Dorsolateral prefrontal cortex (tissue), 122 donors: ENCODE measurements at places on chromosomes 6 and 20.

- peak; percentile 44 for DNase-seq
Measured at GRCh38 chr20:5688431-5688972, 61.7 kb upstream of the SHLD1 start.

DNA sequence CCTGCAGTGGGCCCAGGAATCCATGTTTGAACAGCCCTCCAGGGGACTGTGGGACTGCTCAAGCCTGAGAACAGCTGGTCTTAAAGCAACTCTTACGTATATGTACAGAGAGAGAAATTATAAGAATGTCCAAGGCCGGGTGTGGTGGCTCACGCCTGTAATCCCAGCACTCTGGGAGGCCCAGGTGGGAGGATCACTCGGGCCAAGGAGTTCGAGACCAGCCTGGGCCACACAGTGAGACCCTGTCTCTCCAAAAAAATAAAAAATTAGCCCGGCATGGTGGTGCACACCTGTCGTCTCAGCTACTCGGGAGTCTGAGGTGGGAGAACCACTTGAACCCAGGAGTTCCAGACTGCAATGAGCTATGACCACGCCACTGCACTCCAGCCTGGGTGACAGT is 134.0 kb downstream of the DTNBP1 start:
- no peak for DNase-seq

GRCh38 chr6:27684264-27685211 is 211.6 kb upstream of the ZNF184 start:
- DNase-seq, result no peak

- DNase-seq, result no peak
Measured at GRCh38 chr6:93139408-93140081, 279.8 kb downstream of the EPHA7 start.

DNA sequence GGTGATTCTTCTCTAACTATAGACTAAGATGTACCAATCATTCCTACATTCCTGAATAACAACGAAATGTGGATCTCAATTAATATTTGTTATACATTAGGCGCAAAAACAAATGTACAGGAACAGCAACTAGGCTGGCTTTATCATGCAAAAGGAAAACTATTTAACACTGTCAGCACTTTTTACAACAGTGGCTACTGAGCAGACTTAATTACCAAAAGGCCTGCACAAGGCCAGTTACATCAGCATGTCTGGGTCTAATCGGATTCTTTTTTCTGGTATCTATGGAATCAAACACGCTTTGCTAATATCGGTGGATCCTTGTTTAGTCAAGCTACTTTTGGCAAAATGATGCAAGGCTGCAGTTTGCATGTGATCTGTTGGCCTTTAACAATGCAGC is 176.5 kb downstream of the UBE3D start:
- DNase-seq, result no peak

GRCh38 chr20:53769041-53769440 is 175.4 kb upstream of the ZNF217 start:
- no peak for DNase-seq

DNA sequence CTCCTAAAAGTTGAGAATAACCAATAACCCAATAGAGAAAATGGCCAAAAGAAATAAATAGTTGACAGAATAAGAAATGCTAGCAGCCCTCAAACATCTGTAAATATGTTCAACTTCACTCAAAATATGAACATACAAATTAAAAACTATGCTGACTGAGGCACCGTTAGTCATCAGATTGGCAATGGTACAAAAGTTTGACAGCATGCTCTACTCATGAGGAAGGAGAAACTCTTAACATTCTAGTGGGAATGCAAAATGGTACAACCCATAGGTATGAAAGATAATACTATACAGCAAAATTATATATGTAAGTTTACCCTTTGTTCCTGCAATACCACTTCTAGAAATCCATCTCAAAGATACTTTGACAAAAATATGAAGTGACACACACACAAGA is 1.6 kb upstream of the ZSCAN12 start:
- no peak for DNase-seq

DNA sequence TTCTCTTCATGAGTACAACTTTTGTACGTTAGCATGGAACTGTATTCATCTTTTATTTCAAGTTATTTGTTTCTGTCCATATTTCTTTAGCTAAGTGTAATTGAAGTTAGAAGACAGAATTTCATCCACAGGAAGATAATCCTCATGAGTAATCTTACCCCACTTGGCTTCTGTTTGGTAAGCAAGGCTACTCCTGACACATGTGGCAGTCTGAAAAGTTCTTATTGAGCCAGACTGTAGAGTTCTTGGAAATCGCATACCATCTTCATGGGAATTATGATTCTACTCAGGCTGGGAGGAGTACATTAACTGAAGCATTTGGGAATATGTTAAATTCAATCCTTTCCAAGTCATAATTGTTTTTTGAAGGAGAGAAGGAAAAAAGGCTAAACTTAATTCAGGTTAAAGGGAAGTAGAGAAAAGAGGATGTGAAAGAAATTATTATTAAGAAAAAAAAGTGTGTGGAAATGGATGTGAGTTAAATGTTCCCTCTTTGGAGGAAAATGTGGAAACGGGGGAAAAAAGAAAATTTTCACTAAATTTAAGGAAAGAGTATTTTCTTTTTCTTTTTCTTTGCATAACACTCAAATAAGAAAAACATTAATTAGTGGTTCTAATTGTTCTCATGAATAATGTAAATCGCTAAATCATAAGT is 41.5 kb upstream of the TENT5A start:
- DNase-seq, result no peak

GRCh38 chr20:62624325-62624690 is 18.0 kb upstream of the SLCO4A1 start:
- no peak for DNase-seq

- no peak for DNase-seq
Measured at GRCh38 chr6:19052219-19052618, 665.1 kb downstream of the RNF144B start.

GRCh38 chr20:18849131-18849530 is 35.5 kb downstream of the SCP2D1 start:
- DNase-seq, result no peak

DNA sequence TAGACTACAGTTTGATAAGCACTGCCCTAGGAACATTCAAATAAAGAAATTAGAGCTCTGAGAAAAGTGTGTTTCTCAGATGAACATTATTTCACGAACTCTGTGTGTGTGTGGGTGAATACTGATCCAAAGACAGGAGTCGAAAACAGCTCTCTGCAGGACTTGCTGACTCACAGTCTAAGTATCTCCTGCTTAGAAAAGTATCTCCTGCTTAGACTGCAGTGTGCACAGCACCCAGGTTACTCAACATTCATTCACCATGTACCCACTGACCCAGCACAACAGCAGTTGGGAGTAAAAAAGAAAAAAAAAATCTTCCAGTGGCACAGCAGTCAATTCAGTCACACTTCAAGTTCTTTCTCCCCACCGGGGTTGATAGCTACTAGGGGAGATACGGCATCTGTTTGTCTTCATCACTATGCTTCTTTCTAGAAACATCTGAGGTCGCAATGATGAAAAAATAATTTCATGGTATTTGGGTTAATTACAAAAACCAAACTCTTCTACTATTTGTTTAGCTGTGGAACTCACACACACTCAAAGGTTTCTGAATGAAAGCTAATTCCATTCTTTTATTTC is 48.0 kb downstream of the GCLC start:
- no peak for DNase-seq

DNA sequence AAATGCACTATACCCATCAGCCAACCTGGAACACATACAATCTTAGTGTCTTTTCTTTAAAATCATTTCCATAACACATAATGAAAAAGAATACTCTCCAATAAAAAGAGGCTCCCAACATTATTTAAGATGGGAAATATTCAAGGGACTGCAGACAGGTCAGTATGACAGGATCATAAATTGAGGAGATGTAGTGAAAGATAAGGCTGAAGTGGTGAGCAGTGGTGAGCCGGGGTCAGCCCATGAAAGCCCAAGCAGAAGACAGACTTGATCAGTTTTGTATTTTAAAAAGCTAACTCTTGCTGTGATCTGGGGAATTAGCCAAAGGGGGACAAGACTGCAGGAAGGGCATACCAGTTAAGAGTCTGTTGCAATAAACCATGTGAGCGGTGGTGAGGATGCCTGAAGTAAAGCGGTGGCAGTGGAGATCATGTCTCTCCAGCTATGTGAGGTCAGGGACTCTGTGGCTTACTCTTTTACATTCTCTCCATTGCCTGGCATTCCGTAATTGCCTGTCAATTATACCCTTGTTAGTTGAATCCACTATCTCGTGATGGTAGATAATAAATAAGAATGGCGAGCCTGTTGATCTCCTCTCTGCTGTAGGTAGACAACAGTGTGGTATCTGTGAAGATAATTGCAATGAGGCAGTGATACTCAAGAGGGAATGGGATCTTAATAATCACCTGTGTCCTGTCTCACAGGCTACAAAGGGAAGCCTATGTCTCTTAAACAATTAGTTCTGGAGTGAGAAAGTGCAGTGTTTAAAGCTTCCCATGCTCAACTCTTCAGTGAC is 97.4 kb downstream of the FILIP1 start:
- DNase-seq, result no peak

DNA sequence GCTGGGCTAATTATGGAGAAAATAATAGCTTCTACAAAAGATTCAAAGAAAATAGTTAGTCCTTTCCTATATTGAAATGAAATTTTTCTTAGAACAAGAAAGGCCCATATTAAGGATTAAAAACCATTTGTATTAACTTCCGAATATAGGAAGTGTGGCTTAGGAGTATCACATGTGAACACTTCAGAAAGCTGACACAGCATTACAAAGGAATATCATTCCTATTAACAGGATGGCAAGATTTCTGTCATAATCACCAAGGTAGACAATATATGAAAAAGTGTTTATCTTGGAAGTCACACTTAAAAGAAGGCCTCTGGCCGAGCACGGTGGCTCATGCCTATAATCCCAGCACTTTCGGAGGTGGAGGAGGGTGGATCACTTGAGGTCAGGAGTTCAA is 5.4 kb upstream of the LATS1 start:
- DNase-seq, result no peak

- DNase-seq, result no peak
Measured at GRCh38 chr20:25039697-25040437, 18.1 kb downstream of the ACSS1 start.

- no peak for DNase-seq
Measured at GRCh38 chr6:140486450-140487361, 1112.3 kb upstream of the CITED2 start.

- no peak for DNase-seq
Measured at GRCh38 chr6:42729731-42730130, 7.3 kb upstream of the PRPH2 start.

GRCh38 chr6:31203345-31203979 is 33.0 kb upstream of the POU5F1 start:
- DNase-seq, result no peak

DNA sequence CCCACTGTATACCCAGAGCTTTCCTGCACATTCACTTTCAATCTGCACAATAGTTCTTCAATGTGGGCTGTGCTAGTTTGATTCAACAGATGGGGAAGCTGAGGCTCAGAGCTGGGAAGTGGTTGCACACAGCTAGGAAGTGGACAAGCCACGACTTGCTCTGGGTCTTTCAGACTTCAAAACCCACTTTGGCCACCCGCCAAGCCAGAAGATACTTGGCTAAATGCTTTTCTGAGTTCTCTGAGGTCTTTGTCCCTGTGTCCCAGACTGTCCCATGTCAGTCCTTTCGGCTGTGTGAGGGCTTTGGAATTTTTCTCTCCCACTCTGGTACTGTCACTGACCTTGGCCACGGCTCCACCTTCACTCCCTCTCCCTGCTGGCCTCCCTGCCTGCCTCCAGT is 10.6 kb downstream of the PDYN start:
- no peak for DNase-seq

DNA sequence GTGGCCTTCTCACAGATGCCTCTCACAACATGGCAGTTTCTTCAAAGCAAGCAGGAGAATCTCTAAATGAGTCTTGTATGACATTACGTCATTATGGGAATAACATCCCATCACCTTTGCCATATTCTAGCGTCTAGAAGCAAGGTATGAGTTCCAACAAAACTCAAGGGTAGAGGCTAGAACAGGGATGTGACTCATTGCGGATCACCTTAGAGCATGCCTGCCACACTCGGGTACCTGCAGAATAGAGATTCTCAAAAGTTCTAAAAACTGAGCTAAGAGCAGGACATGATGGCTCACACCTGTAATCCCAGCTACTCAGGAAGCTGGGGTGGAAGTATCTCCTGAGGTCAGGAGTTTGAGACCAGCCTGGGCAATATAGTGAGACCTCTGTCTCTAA is 182.8 kb downstream of the SLC16A10 start:
- DNase-seq, result no peak

- DNase-seq, result no peak
Measured at GRCh38 chr6:90329386-90330077, 32.9 kb upstream of the BACH2 start.

GRCh38 chr6:42368181-42368580 is 83.5 kb downstream of the TRERF1 start:
- peak; percentile 33 for DNase-seq

- no peak for DNase-seq
Measured at GRCh38 chr6:162546905-162547304, 180.7 kb downstream of the PRKN start.
